ENCODE measurements at places on chromosomes 16 and 17. TPM values are rescaled to one million over a fixed set of nuclear protein-coding genes. Genes with fewer than 3 reads are reported as not detected.

Gene NGFR
- 2.7 TPM for total RNA-seq

Gene CSH1
- total RNA-seq = not detected

Gene HOXB5
- total RNA-seq = not detected

Gene PHF12
- 23.5 TPM for total RNA-seq

Gene HSF5
- not detected for total RNA-seq

Gene PIMREG
- 28.7 TPM for total RNA-seq

Gene BEAN1
- total RNA-seq = 0.14 TPM

Gene NACA2
- total RNA-seq = not detected

Gene ABCA10
- total RNA-seq = 0.11 TPM

Gene SCIMP
- total RNA-seq = not detected

Gene PTX4
- total RNA-seq = not detected

Gene ARL4D
- total RNA-seq = 21.9 TPM
